Sciatic nerve (tissue), 2 donors: ENCODE measurements at places on chromosomes 4 and X.
A peak's percentile ranks its signal among the peaks of the same experiment; 100 is the strongest.

- DNase-seq: no peak
These were observed 10.0 kb downstream of the MGST2 start for GRCh38 chr4:139675651-139676050.

GRCh38 chr4:7838136-7838782 is 101.4 kb downstream of the AFAP1 start:
- no peak for DNase-seq

- DNase-seq: no peak
These were observed 270.8 kb downstream of the GRIA3 start for GRCh38 chrX:123454712-123455431.

GRCh38 chrX:23773601-23774175 is 9.3 kb upstream of the SAT1 start:
- no peak for DNase-seq

DNA sequence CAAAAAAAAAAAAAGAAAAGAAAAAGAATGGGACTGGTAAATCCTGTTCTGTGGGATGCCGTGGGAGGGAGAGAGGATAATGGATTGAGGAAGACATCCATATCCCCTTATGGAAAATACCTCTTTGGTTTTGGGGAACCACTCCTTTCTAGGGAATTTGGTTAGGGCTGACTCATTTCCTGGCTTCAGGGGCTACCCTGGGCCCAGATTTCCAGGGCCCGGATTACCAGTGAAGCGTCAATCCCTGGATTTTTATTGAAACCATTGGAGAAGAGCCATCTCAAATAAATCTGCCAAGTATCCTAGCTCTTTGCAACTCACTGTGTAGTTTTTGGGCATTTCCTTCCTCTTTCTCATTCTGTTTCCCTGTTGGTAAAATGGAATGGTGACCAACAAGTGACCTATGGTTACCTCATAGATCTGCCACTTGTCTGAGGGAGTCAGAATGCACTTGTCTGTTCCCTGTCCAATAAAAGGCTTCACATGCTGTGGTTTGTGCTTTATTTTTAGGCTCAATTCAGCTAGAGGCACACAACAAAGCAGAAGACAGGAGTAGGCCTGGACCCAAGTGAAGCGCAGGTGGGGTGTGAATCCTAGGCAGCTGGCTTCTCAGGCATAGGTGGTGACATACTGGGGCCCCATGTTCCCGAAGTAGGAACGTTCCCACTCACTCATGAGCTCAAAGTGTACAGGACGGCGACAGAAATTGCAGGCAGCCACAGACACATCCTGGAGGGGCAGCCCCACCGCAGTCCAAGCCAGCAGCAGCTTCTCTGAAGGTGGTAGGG is 8.6 kb downstream of the APEX2 start:
- DNase-seq: no peak

DNA sequence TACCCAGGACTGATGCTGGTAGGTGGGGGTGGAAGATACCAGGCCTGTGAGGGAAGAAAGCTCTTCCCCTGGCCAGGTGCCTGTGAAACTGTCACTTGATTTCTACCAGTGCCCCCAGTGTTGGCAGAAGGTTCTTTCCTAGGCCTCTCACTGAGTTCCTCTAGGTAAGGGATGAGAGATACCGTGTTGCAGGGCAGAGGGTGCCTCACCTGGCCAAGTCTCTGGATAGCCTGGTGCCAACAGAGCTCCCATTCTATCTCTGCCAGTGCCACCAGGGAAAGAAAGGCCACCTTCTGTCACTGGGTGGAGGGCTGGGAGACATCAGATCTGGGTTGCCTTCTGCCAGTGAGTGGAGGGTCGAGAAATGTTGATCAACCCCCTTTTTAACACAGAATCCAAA is 94.1 kb downstream of the RTL5 start:
- DNase-seq: no peak

DNA sequence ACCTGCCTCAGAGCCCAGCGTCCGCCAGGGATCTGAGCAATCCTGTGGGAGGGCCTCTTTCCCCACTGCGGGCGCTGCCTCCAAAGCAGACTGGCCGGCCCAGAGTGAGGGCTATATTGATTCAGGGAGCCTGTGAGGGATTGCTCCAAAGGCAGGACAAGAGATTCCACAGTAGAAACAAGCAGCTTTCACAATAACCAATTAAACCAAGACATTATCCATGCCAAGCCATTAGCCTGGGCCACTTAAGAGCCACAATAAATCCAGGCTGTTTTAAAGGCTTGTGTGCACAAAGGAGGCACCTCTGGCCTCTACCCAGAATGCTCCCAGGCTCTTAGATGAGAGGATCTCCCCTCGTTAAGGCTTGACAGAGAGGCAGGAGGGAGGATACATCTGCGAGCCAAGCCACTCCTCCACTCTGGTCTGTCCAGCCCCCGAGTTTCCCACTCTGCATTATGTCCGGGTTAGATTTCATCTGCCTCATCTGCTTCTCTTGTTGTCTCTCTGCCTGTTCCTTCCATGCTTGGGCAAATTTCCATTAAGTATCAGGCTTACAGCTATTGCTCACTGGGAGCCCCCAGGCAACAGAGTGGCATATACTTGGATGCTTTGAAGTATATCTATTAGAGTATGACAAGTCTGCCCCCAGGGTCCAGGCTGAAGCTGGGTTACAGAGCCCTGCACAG is 357.9 kb downstream of the UNC5C start:
- no peak for DNase-seq

GRCh38 chrX:10506781-10507180 is 113.6 kb downstream of the MID1 start:
- DNase-seq: no peak

- no peak for DNase-seq
These were observed 213.7 kb upstream of the PPARGC1A start for GRCh38 chr4:24103434-24104157.

- no peak for DNase-seq
These were observed 83.4 kb downstream of the MSN start for GRCh38 chrX:65750674-65751469.

DNA sequence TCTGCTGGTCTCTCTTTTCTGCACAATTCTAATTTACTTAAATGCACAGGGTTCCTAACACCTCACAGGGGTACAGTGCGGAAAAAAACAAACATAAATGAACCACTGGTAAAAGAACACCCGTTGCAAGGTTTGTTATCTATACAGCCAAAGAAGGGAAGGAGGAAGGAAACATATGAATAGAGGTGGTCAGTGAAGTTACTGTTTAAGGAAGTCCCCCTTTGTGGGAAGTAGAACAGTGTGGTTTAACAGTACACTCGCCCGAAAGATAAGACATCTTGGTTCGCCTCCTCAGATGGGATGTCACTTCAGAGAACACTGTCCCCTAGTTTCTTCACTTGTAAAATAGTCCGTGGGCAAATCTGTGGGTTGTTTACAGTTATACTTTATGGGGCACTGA is 57.5 kb downstream of the TEC start:
- no peak for DNase-seq

- no peak for DNase-seq
These were observed 112.9 kb downstream of the IRF2 start for GRCh38 chr4:184361443-184361842.

GRCh38 chr4:176592976-176593670 is 199.6 kb downstream of the VEGFC start:
- no peak for DNase-seq

- DNase-seq: no peak
These were observed 108.0 kb upstream of the PCDH18 start for GRCh38 chr4:137640156-137640837.

GRCh38 chrX:118595501-118596042 is 100.0 kb downstream of the DOCK11 start:
- no peak for DNase-seq

- no peak for DNase-seq
These were observed 237.7 kb upstream of the TLL1 start for GRCh38 chr4:165635381-165635780.

- no peak for DNase-seq
These were observed 469.5 kb upstream of the FAM241A start for GRCh38 chr4:111675746-111676145.

DNA sequence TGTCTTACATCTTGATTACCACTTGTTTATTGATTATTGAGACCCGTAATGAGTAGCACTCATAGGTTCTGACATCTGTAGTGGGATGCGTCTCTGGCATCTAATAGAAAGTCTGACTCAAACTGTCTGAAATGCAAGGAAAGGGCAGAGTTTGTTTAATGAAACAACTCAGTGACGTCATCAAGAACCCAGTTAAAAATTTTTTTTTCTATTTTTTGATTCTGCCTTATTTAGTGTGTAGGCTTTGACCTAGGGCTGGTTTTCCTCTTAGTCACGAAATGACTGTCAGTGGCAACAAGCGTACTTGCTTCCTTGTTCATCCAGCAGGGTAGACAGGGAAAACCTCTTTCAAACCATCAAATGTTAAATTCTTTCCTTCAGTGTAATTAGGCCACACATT is 3.1 kb upstream of the CDKL5 start:
- DNase-seq: no peak

GRCh38 chr4:36325499-36325898 is 44.1 kb downstream of the DTHD1 start:
- DNase-seq: no peak

DNA sequence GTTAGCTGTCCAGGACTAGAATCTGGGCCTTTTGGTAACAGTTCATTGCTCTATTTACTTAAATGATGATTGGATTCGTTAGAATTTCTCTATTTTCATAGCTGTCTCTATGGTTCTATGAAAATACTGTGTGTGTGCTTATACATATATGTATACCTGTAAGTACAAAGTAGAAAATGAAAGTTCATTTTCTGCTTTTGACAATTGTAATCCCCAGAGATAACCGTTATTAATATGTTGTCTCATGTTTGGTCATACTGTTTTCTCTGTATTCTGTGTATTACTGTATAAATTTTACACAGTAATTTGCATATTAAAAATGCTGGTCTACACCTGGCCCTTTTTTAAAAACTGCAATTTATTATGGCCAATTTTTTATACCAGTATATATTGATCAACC is 55.4 kb downstream of the CLCN3 start:
- no peak for DNase-seq

DNA sequence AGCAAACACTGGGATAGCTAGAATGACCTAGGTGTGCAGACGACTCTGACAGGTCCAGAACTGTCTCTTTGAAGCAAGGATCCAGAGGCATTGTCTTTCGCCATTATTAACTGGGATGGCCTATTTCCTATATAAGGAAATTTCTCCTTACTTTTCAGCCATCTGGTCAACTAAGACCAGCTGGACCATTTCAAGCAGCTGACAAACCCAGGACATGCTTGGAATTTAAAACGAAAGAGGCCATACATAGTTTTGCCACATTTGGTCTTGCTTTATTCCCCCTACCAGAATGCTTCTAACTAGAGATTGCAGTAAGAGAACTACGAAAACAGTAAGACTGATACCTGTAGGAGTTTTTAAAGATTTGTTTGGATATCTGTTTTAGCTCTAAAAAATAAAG is 87.0 kb downstream of the GLRA2 start:
- DNase-seq: no peak

GRCh38 chr4:24770032-24770584 is 25.3 kb upstream of the SOD3 start:
- no peak for DNase-seq

GRCh38 chrX:42398967-42399631 is 378.9 kb downstream of the PPP1R2C start:
- no peak for DNase-seq

DNA sequence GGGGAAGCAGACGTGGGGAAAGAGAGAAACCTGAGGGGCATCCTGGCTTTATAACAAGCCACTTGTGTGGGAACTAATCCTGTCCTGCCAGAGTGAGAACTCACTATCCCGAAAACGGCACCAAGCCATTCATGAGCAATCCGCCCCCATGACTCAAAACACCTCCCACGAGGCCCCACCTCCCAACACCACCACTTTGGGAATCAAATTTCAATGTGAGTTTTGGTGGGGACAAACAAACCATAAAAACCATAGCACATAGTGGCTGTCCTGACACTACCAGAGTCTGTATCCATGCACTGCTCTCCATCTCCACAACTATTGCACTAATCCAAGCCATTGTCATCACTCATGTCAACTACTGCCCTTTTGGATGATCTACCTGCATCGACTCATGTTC is 28.5 kb upstream of the SEPTIN6 start:
- DNase-seq: no peak

DNA sequence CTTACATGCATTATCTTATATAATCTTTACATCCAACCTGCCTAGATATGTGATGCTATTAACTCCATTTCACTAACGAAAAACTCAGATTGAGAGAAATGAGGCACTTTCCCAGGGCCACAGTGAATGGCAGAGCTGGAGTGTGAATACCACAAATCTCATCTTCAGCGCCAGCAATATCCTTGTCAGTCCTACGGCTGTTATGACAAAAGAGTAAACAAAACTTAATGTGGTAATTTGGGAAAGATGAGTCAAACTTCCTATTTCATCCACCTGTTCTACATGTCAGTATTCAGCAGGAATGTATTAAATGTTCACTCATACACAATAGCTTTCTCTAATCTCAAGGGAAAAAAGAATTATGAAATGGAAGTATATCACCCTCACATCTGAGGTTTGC is 56.9 kb downstream of the FAT1 start:
- DNase-seq: no peak

GRCh38 chr4:56055991-56056390 is 107.2 kb downstream of the CEP135 start:
- no peak for DNase-seq

GRCh38 chrX:154448484-154448883 is 4.5 kb downstream of the FAM50A start:
- DNase-seq: no peak

DNA sequence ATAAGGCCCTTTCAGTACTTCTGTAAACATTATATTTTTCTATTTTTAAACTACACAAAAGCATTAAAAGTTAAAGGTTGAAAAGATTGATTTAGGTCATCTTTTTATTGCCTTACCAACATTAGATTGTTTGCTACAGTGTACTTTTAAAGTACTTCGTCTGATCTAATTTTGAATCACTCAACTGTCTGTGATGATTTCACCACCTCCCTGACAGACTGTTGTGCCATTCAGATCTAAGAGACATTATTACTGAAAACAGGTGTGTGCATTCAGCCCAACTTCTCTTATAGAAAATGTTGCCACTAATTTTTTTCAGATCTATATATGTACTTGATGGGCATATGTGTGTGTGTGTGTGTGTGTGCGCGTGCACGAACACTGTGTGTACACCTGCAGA is 39.3 kb downstream of the GASK1B start:
- DNase-seq: no peak

- DNase-seq: peak; percentile 83
These were observed 518 bp downstream of the ARMCX1 start for GRCh38 chrX:101550751-101551379.

DNA sequence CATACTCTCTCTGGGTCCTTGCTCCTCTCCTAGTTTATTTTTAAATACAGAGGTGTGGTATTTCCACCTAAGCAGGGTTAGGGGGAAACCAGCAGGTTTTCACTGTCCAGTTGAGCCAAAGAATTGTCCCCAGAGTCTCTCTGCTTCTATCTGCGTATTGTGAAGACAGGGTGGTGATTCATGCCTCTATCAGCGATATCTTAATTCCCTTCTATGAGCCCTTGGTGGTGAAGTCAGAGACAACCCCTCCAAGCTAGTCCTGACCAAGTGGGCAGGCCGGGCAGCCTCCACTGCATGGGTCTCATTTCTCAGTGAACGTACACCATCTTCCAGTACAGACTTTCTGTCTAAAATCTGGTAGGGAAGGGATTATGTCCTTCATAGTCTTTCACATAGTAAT is 100.5 kb upstream of the GPR34 start:
- DNase-seq: no peak
